A172 (cell line): ENCODE measurements at places on chromosomes 12 and 14. TPM values are rescaled to one million over a fixed set of nuclear protein-coding genes. Genes with fewer than 3 reads are reported as not detected.

Gene SOAT2
- 0.17 TPM in 1 of 2 replicates, not detected in the other for total RNA-seq

Gene ASCL1
- not detected in 2 replicates for total RNA-seq

Gene CLEC14A
- total RNA-seq, result not detected in 2 replicates

Gene ABCC9
- 0.02 and 0.17 TPM in 2 replicates for total RNA-seq

Gene PLA2G1B
- total RNA-seq, result not detected in 2 replicates

Gene FBLN5
- total RNA-seq, result 2.6 and 8.6 TPM in 2 replicates

Gene GPR68
- total RNA-seq, result 0.48 and 0.98 TPM in 2 replicates

Gene GLIPR1L1
- not detected in 2 replicates for total RNA-seq

Gene STYK1
- 0.12 and 9.9 TPM in 2 replicates for total RNA-seq

Gene TGM1
- 0.64 and 3.3 TPM in 2 replicates for total RNA-seq

Gene TMEM119
- not detected in 2 replicates for total RNA-seq

Gene KLHL33
- total RNA-seq, result not detected in 2 replicates

Gene FAM186B
- 0.05 and 0.55 TPM in 2 replicates for total RNA-seq

Gene RDH12
- 0.17 TPM in 1 of 2 replicates, not detected in the other for total RNA-seq

Gene KRT78
- total RNA-seq, result not detected in 2 replicates

Gene ENDOU
- not detected in 2 replicates for total RNA-seq

Gene BCL2L2
- total RNA-seq, result 5.8 and 7.6 TPM in 2 replicates

Gene RHNO1
- 30.2 and 41.6 TPM in 2 replicates for total RNA-seq

Gene MORN3
- 0.02 and 1.5 TPM in 2 replicates for total RNA-seq

Gene ADCY4
- total RNA-seq, result 0.05 TPM in 1 of 2 replicates, not detected in the other

Gene MNAT1
- 29.7 and 39.6 TPM in 2 replicates for total RNA-seq

Gene HOXC10
- total RNA-seq, result 4.4 and 4.9 TPM in 2 replicates

Gene CLEC12A
- total RNA-seq, result 0.07 TPM in 1 of 2 replicates, not detected in the other

Gene TOMM20L
- total RNA-seq, result not detected in 2 replicates

Gene GPD1
- total RNA-seq, result 0.29 and 3.8 TPM in 2 replicates

Gene KCNC2
- not detected in 2 replicates for total RNA-seq

Gene FAM181A
- not detected in 2 replicates for total RNA-seq

Gene CLEC2B
- total RNA-seq, result 19.7 and 22.7 TPM in 2 replicates

Gene SSTR1
- total RNA-seq, result not detected in 2 replicates

Gene KRT82
- not detected in 2 replicates for total RNA-seq

Gene APOF
- total RNA-seq, result not detected in 2 replicates

Gene IL25
- total RNA-seq, result not detected in 2 replicates

Gene KRT5
- total RNA-seq, result 1.1 and 1.4 TPM in 2 replicates

Gene PRKD1
- total RNA-seq, result 4.0 and 4.7 TPM in 2 replicates

Gene ST8SIA1
- 0.34 TPM in 1 of 2 replicates, not detected in the other for total RNA-seq

Gene WSCD2
- total RNA-seq, result not detected in 2 replicates

Gene OASL
- 1.3 and 2.3 TPM in 2 replicates for total RNA-seq

Gene CEP170B
- total RNA-seq, result 9.8 and 11.2 TPM in 2 replicates

Gene PRICKLE1
- 4.1 and 77.2 TPM in 2 replicates for total RNA-seq

Gene TNS2
- total RNA-seq, result 18.9 and 24.5 TPM in 2 replicates

Gene RNF212B
- not detected in 2 replicates for total RNA-seq

Gene GPR135
- total RNA-seq, result 1.5 TPM in 2 replicates

Gene CREBL2
- 19.6 and 20.6 TPM in 2 replicates for total RNA-seq

Gene GDF3
- total RNA-seq, result not detected in 2 replicates

Gene GLT8D2
- 2.7 and 3.3 TPM in 2 replicates for total RNA-seq
